ENCODE measurements at places on chromosomes 3 and 15.

DNA sequence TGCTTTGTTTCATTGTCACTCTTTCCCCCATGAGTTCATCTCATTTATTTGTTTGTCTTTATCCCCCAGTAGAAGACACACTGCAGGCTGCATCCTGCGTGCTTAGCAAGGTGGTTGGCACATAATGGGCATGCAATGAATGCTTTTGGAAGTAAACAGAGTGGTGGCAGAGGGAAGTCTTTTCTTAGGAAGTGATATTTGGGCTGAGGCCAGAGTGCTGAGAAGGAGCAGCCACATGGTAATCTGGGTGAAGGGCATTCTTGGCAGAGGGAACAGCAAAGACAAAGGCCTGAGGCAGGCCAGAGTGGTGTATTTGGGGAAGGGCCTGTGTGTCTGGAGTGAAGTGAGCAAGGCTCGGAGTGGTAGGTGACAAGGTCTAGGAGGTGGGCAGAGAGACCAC, 17.7 kb upstream of the ADAMTS7 start:
- no peak for ATAC-seq

DNA sequence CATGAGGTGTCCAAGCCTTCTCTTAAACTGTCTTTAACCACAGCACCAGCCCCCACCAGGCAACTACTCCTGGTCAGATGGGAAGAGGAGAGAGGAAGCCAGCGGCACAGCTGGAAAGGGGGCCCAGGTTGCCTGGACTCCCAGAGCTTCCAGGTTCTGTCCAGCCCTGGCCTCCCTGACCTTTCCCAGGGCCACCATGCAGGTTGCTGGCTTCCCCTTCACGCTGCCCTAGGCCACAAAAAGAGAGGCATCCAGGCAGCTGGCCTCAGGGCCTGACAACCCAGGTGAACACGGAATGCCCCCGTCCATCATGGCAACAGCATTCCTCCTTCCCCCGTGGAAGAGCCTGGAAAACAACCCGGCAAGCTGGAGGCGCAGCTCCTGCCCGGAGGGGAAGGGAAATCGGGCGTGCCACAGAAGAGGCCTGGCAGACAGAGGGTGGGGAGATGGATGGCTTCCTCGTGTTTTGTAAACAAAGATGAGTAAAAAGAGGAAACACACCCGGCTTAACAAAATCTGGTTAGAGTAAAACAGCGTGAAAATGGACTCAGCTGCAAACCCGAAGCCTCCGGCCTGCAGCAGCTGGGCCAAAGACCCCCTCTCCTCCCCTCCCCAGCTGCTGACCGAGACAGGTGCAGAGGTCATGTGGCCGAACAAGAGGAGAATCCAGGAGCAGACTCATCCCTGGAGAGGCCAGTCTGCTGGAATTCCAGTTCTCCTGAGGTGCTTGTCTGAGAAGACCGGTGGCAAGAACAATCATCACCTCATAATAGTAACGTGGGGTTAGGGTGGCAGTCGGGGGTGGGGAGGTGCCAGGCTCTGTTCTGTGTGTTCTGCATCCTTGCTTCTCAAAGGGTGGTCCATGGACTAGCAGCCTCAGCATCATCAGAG, 15.5 kb downstream of the BMF start:
- no peak for ATAC-seq

DNA sequence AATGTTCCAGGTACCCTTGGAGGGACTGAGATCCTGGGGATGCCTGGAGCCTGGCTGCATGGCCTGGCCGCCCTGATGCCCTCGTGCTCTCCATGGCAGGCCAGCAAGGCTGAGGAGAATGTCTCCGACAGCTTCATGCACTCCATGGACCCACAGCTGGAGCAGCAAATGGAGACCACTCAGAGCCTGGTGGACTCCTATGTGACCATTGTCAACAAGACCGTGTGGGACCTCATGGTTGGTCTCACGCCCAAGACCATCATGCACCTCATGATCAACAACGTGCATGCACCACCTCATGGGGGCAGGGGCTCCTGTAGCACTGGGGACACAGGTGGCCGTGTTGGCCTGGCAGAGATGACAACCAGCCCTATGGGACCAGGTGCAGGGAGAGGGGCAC, 19.7 kb downstream of the GOLGA6A start:
- no peak for ATAC-seq

GRCh38 chr3:7290077-7290825, 429.3 kb downstream of the GRM7 start:
- no peak for ATAC-seq

DNA sequence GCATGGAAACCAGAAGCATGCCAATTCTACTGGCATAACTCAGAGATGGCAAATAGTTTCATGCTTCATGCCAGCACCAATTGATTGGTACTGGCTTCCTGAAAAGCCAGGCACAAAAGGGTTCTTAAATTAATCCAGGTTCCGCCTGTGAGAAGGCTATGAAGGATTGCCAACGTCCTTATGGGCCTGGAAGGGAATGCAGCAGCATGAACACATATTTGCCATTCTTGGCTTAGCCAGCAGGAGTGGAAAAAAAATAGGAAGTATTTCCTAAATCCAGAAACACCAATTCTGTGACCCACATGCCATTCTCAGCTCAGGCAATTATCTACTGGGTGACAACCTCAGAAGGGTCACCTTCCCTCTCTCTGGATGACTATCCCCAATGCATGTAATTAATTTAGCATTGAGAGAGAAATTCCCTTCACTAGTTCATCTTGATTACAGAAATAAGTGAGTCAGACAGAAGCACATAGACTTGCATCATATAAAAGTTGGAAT, 36.0 kb downstream of the ADAMTS9 start:
- ATAC-seq = no peak

GRCh38 chr15:33124811-33125210, 69.7 kb downstream of the FMN1 start:
- no peak for ATAC-seq

DNA sequence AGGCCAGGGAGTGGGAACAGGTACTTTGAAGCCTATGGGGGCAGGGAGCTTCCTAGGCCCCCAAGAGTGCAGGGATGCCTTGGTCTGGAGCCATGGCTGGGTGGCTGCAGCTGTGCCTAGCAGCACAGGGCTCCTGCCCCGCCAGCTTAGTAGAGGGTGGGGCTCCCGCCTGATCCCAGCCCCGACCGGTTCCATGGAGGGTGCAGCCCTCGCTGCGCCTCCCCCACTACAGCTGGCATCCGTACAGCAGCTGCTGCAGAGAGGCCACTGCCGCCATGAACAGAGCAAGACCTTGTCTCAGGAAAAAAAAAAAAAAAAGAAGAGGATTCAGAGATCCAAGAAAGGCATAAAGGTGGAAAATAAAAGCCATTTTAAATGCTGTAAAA, 277.2 kb downstream of the UBE2E2 start:
- no peak for ATAC-seq

- ATAC-seq = no peak
These were observed 61.9 kb downstream of the ISL2 start for GRCh38 chr15:76398317-76399104.

- peak; percentile 37 for ATAC-seq
These were observed 158.7 kb upstream of the BHLHE40 start for GRCh38 chr3:4820296-4821121.

- ATAC-seq = no peak
These were observed 3.3 kb downstream of the CISH start for GRCh38 chr3:50608278-50608677.

GRCh38 chr3:144852999-144853398, 881.4 kb downstream of the DIPK2A start:
- no peak for ATAC-seq

GRCh38 chr3:111236836-111237713, 165.5 kb downstream of the NECTIN3 start:
- ATAC-seq = no peak

- peak; percentile 98 for ATAC-seq
These were observed 6.3 kb upstream of the UBE2Q2 start for GRCh38 chr15:75836959-75837334.

DNA sequence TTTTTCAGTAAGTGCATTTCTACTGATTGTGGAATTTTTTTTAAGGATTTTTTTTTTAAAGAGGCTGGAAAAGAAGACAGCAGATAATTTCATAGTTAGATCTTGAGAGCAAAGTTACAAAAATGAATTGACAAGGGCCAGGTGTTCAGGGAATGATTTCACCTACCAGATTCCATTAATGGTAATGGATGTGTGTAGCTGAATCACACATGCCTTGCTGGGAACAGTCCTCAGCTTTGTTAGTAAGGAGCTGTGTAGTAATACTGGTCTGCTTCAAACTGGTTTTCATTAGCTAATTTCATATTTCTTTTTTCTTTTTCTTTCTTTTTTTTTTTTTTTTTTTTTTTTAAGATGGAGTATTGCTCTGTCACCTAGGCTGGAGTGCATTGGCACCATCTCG, 16.0 kb downstream of the NR1D2 start:
- no peak for ATAC-seq

- ATAC-seq = no peak
These were observed 36.0 kb upstream of the CCNL1 start for GRCh38 chr3:157195965-157196364.

GRCh38 chr3:150762662-150763121, 277 bp downstream of the SIAH2 start:
- no peak for ATAC-seq
